Upper lobe of right lung (tissue), 1 donor: ENCODE measurements at places on chromosomes 5 and 9.
A peak's percentile ranks its signal among the peaks of the same experiment; 100 is the strongest.

DNA sequence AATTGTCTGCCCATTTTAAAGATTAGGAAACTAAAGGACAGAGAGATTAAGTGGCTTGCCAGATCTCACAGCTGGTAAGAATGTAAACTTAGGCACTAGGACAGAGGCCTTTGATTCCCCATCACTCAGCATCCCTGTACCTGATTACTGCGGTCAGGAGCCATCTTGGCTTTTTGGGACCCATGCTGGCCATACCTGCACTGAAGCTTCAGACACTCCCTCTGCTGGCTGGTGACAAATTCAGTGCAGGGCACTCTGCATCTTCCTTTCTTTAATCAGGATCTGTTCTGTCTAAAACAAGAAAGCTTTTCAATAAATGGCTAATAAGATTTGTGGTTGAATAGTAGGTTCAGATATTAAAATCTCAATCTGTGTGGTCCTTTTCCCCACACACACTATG, 215.5 kb upstream of the RORB start:
- DNase-seq, result no peak

DNA sequence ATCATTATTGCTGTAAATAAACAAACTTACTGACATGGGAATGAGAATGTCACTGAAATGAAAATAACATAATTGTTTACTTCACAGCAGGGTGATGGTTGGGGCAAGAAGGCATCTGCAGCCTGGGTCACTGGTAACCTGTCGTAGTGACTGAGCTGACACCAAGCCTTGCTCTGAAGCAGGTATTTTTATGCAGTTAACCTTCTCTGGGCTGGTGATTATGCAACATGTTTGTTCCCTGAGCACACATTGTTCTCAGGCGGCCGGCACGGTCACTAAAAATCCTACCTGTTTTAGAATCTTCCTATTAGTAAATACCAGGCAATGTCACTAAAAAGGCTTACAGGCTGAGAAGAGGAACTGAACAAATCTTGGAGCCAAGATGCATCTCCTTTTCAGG, 157.7 kb upstream of the NR3C1 start:
- no peak for DNase-seq

- no peak for DNase-seq
Measured at GRCh38 chr5:140018096-140018481, 25.0 kb downstream of the NRG2 start.

DNA sequence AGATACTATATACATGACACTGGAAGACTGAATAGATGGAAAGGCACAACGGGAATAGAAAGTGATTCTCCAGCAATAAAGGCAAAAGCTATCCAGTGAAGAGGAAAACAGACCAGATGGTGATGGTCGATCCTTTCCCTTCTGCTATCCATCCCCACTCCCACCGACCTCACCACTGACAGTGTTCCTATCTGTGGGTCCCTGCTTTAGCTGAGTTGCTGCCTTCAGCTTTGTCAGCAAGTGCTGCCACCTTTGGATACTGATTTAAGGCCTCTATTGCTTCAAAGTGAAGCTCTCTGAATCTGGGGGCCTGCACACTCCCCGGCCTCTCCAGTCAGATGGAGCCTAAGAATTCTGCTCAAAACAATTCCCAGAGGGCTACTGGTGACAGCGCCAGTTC, 32.3 kb downstream of the EPB41L4A start:
- no peak for DNase-seq

DNA sequence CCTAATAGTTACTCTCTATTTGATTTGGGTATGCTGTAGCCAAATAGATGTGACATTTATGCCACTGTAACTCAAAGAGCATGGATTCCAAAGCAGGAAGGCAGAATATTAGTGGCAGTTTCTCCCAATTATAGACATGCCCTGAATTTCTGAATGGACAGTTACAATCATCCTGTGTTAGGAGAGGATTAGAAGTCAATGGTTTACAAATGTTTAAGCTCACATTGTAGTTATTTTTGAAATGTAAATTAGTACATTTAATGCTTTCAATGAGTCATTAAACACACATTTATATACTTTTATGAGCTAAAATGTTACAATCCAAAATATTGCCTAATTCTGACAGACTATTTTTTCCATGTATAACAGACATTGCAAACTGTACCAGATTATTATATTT, 62.3 kb upstream of the CDH18 start:
- no peak for DNase-seq

DNA sequence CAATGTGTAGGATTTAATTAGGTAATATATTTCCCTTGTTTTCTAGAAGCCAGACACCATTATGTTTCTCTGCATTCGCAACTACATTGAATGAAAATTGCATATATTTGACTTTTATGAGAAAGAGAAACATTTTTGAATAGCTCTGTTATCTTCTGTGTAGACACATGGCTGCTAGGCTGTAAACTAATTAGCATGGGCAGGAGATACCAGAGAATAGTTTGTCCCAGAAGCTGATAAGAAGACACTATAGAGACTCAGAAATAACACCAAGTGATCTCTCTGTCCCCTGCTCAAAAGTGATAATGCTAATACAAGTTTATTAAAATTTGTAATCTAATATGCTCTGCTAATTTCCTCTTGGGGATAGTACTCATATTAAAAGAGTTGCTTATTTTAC, 198.0 kb upstream of the TUSC1 start:
- DNase-seq, result no peak

- no peak for DNase-seq
Measured at GRCh38 chr5:143836161-143836725, 24.3 kb downstream of the HMHB1 start.

- no peak for DNase-seq
Measured at GRCh38 chr9:70517926-70518610, 103.6 kb upstream of the KLF9 start.

- no peak for DNase-seq
Measured at GRCh38 chr9:78871452-78872331, 574.8 kb downstream of the PSAT1 start.

GRCh38 chr5:38462976-38463633, 93.3 kb downstream of the LIFR start:
- no peak for DNase-seq

DNA sequence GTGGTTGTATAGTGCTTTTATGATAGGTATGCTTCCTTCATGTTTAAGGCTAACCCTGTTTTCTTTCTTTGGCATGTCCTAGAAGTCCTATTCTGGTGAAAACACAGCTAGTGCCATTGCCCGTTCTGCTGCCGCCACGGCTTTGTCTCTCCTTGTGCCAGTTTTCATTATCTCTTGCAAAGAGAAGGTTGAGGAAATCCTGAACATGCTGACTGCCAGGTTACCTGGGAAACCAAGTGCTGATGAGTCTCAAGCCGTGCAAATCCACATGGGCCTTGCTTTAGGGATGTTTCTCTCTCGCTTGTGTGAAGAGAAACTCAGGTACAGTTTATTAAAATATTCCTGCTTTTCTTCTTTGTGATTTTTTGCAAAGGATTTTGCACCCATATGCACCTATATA, 102.2 kb downstream of the HACD4 start:
- no peak for DNase-seq

DNA sequence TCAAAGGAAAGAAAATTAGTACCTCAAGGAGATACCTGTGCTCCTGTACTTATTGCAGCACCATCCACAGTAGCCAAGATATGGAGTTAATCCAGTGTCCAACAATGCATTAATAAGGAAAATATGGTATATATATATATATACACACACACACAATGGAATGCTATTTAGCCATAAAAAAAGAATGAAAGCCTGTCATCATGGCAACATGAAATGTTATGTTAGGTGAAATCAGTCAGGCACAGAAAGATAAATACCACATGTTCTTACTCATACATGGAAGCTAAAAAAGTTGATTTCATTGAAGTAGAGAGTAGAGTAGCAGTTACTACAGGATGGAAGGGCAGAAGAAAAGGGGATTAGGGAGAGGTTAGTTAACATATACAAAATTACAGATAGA, 601.5 kb downstream of the ANXA1 start:
- no peak for DNase-seq

DNA sequence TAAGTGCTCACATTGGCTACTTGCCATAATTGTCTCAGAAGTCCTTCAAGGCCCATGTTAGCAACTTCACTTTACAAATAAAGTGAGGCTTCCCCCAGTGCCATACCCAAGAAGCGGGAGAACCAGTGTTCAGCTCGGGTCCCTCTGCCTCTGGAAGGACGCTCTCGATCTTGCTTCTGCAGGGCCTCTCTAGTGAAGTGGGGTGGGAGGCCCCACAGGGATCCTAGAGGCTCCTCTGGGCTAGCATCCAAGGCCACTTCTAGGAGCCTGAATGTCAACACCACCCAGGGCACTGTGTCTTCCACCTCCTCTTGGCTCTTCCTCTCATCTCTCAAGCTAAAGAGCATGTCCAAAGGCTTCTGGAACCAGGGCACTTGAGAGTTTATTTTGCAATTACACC, 282.5 kb downstream of the GADD45G start:
- DNase-seq, result peak; percentile 56

- peak; percentile 89 for DNase-seq
Measured at GRCh38 chr9:131656356-131657036, 83.4 kb downstream of the RAPGEF1 start.

DNA sequence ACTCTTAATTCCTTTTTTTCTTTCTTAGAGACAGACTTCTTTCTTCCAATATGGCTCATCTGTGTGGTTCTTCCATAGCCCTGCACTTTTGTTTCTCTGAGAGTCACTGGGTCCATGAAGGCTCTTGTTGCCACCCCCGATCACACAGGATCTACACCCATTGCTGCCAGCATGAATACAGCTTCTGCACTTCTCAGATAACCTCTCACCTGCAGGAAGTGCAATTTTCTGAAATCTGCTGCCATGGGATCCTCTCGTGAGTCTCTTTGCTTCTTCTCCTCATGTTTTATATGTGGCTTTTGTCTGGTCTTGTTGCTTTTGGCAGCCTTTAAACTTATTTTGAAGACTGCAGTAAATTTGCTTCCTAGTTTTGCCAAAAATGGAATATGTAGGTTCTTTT, 171.2 kb downstream of the TMEM167A start:
- DNase-seq, result no peak

DNA sequence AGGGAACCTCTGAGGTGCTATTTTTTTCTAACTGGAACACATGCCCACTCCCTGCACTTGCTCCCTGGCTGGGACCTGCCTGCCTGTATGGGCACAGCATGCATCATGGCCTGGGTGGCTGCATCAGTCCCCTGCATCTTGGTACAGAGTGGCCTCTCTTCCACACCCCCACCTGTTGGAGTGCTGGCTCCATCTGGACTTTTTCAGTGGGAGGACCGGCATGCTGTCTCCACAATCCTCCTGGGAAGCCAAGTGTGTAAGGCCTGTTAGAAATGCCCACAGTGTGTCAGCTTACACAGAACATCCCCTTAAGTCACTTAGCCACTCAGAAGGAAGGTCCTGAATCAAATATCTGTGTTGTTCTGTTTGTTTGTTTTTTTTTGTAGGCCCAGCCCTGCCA, 102.9 kb downstream of the MARCHF3 start:
- no peak for DNase-seq

GRCh38 chr9:77588271-77588937, 59.7 kb downstream of the GNA14 start:
- no peak for DNase-seq

- no peak for DNase-seq
Measured at GRCh38 chr5:163838738-163839137, 333.3 kb downstream of the MAT2B start.

DNA sequence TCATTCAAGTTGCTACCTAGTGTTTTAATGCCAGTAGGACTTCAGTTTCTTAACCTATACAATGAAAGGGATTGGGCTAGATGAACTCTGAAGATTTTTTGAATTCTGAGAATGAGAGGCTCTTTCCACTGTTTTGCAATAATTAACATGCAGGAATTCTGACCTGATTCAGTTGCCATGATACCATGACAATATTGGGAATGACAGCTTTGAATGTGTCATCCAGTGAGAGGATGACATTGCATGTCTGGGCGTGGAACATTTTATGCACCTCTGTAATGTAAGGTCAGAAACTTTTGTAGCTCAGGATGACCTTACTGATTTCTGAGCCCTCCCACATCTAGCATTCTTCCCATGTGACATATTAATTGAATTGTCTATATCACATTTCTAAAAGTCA, 30.6 kb upstream of the SPINK5 start:
- no peak for DNase-seq

DNA sequence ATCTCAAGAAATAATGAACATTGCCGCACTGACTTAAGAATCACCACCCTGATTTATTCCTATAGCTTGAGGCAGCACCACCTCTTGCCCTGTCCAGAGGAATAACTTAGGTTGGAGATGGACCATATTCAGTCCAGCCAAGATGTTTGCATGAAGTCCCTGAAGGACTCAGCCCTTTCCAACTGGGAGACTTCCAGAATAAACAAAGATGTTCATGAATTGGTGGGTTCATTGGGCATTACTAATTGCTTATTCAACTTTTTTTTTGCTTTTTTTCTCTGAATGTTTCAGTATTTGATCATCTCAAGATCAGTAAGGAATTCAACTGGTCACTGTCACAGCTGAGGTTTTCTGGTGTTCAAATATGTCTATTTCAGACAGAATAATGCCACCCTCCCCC, 470.6 kb downstream of the CCDC171 start:
- DNase-seq, result no peak

GRCh38 chr5:140557965-140558364, 692 bp upstream of the SRA1 start:
- DNase-seq, result no peak

DNA sequence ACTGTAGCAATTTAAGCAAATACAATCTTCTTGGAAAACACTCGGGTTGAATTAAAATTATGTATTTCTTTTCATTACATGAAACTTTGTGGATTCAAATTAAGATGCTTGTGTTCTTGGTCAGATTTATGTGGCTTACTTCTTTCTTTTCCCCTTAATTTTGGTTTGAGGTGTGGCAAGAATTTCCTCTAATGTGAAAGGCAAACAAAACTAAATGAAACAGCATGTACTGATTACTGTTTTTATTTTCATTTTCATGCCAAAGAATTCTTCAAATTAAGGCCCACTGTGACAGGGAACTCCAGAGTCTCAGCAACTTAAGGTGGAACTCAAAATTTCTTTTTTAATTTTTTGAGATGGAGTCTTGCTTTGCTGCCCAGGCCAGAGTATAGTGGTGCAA, at the start of gene OMD:
Gene OMD (minus strand): TSS at position 132 of the 400 bp plus-strand sequence. CDS start 6,913 bp downstream, outside the sequence.
- DNase-seq, result no peak

DNA sequence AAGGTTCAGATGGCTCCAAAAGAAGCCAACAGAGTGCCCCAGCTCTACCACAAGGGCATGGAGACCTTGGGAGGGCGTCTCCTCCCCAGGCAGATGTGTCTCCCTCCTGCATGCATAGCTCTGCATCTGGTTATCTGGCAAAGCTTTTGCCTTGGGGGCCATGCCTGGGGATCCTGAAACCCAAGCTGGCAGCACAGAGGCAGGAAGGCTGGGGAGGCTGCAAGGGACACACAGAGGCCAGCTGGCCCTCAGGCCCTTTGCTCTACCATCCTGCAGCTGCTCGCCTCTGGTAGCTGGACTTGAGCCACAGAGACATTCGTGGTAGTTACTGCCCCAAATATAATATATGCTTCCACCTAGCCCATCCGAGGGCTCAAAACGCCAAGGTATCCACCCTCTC, 3.9 kb downstream of the SEPTIN8 start:
- DNase-seq, result no peak

DNA sequence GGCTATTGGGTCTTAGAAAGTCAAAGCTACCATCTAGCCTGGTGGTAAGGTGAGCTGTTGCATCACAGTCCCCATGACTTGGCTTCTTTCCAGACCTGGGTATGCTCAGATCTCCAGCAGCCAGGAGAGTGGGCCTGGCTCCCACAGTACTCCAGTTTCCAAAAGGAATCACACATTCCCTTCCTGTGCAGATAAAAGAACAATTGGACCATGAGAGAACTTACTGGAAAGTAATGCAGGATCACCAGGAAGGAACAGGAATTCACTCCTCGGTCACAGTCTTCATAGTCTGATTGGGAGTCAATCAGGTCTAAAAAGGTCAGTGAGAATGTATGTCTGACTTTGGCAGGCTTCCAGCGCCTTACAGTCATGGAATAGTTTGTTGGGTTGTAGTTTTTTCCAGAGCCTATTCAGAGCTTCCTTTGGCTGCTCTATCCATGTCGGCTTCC, 47.8 kb upstream of the CD180 start:
- DNase-seq, result no peak
